ENCODE measurements at places on chromosomes 4 and X.

- DNase-seq: no peak
Measured at GRCh38 chrX:24982306-24982965, 33.3 kb downstream of the ARX start.

DNA sequence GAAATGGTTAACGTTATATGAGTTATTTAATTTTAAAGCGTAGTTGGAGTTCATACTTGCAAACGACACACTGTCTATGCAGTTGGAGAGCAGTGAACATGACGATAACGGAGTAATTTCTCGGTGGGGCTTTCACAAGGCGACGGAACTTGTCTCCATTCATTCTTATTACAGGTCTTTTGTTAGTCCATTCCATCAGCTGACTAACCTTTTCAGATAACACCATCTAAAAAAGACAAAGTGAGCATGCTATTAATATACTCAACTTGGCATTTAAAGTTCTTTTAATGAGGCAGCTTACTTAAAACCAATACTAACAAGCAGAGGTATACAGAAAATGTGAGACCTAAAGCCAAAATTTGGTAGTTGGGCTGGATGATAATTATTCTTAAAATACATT lies 19.9 kb downstream of the MAGT1 start:
- DNase-seq: no peak

- peak; percentile 76 for DNase-seq
Measured at GRCh38 chr4:69054578-69055200, 41.6 kb upstream of the UGT2B7 start.

- DNase-seq: no peak
Measured at GRCh38 chrX:154348646-154349358, 25.6 kb downstream of the FLNA start.
